ENCODE measurements at places on chromosomes 12 and 14.

GRCh38 chr12:84637926-84638325 lies 274.7 kb downstream of the SLC6A15 start:
- DNase-seq, result peak; percentile 69

DNA sequence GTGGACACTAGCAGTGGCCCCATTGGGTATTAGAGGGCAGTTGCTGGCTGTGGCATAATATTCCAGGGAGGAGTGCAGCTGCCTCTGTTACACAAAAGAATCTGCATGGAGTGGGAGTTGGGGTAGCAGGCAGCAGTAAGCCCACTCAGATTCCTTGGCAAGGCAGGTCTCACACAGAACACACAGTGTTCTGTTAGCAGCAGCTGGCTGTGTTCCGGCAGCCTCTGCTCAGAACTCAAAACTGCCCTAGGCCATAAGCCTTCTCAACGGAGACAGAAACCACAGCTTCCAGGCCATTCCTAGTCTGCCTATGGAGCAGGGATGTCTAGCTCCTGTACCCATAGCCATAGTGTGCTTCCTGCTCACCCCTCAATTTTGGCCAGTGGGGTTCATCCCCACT lies 1085.4 kb downstream of the SLC6A15 start:
- DNase-seq, result peak; percentile 45

DNA sequence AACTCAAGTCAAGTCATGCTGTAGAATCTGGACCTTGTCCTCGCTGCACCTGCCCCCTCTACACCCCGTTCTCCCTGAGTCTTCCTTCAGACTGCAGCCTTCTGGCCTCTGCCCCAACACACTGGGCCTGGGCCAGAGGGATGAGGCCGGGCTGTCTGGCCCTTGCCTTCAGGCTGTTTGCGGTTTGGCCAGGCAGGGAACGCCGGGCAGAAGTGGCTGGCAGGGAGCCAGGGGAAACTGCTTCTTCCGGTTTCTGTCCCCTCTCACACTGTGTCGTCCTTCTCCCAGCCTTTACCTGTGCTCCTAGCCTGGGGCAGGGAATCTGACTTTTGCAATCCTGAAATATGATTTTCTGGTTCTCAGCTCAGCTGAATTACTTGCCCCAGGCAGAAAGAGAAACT lies 13.5 kb downstream of the DGLUCY start:
- no peak for DNase-seq

GRCh38 chr12:51886021-51886710 lies 1.7 kb upstream of the ANKRD33 start:
- peak; percentile 93 for DNase-seq

GRCh38 chr12:56484566-56484965 lies 3.4 kb downstream of the GLS2 start:
- DNase-seq, result no peak

- peak; percentile 77 for DNase-seq
Measured at GRCh38 chr12:98399532-98399931, 115.9 kb upstream of the TMPO start.
